ENCODE measurements at places on chromosomes 6 and 20.

- DNase-seq: no peak
These were observed 671 bp downstream of the TAPBP start for GRCh38 chr6:33313105-33313708.

DNA sequence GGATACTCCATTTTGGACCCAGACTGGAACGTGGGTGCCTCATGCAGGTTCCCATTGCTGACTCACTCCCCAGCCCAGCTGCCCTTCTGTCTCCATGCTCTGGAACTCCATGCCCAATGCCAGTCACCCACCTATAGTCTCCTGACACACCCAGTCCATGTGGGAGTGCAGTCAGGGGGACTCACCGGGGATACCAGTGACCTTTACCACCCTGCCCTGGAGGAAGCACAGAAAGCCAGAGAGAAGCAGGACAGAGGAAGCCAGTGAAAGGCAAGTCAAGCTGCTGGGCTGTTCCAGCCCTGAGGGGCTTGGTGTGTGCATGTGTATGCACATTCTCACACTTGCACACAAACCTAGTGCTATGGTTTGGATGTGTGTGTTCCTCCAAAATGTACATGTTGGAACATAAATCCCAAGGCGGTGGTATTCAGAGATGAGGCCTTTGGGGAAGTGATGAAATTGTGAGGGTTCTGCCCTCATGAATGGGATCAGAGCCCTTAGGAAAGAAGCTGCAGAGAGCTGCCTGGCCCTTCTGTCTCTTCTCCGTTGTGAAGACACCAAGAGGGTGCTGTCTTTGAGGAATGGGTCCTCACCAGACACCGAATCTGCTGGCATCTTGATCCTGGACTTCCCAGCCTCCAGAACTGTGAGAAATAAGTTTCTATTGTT is 121.4 kb upstream of the MAFB start:
- DNase-seq: no peak

GRCh38 chr20:35699127-35699956 is at the start of the genes NFS1 and ROMO1:
NFS1 (minus strand) TSS chr20:35699352; CDS start chr20:35699288, 64 bp downstream.
ROMO1 (plus strand) TSS chr20:35699405; CDS start chr20:35699633, 228 bp downstream.
- DNase-seq: peak; percentile 95

GRCh38 chr20:1955217-1955616 is 38.6 kb downstream of the PDYN start:
- no peak for DNase-seq

DNA sequence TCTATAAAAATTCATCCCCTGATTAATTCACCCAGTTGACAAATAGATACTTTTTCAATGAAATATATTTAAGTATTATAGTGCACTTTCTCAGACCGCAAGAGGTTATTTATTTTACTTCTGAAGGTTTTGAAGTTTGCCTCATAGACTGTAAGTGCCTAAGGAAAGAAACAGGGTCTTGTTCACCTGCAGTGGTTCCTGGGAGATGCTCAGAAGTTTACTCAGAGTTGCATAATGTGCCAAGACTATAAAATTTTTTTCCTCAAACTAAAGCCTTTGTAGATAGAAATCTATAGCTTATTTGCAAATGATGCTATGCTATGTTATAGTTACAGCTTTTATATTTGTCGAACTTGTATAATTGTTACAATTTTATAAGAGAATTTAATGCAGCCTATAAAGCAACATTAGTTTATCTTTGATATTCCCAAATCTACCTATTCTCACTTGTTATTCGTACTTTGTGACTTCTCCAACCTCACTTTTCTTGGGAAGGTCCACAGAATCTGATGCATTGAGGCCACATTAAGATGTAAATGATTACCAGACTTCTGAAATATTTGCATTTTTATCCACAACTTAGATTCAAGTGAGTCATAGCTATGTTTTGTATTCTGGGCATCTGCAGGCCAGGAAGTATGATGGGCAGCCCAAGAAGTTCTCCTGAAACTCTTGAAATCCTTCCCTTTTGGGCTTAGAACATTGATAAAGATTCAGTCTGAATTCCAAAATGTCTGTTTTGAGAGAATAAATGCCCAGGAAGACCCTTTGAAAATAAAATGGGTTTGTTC is 35.7 kb downstream of the KCNQ5 start:
- DNase-seq: no peak

- no peak for DNase-seq
These were observed 99.0 kb upstream of the TNFAIP3 start for GRCh38 chr6:137767911-137768690.

DNA sequence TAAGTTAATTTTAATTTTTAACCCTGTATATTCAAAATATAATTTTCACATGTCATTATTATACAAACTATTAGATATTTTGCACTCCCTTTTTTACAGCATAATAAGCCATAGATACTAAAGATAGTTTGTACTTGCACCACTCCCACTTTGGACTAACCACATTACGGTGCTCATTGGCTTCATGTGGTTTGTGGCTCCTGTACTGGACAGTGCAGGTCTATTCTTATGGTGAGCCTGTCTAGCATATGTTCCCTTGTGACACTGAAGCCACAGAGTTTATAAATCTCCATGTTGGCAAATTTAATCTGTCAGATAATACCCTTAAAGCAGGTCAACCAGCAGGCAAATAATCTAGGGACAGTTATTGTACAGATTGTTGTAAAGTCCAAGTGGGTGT is 354.4 kb upstream of the KCNQ5 start:
- no peak for DNase-seq

GRCh38 chr20:10180651-10181235 is 37.9 kb upstream of the SNAP25 start:
- no peak for DNase-seq

GRCh38 chr20:49769048-49769581 is 43.5 kb upstream of the SLC9A8 start:
- DNase-seq: no peak

- no peak for DNase-seq
These were observed 225.5 kb downstream of the BMP7 start for GRCh38 chr20:57040924-57041323.

DNA sequence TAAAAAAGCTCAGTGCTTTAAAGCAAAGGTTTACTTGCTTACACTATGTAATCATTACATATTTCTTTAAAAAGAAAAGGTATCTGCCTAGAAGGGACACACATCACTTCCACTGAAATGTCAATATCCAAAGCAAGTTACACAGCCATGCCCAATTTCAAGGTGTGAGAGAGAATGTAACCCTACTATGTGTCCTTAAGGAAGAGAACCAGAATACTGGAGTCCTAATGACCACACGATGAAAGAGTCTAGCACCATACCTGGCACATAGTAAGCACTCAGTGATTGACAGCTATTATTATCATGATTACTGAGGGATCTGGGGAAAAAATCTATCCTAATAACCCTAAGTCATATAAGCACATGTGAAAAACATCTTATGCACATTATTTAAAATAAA is 10.4 kb downstream of the CHD6 start:
- DNase-seq: no peak

DNA sequence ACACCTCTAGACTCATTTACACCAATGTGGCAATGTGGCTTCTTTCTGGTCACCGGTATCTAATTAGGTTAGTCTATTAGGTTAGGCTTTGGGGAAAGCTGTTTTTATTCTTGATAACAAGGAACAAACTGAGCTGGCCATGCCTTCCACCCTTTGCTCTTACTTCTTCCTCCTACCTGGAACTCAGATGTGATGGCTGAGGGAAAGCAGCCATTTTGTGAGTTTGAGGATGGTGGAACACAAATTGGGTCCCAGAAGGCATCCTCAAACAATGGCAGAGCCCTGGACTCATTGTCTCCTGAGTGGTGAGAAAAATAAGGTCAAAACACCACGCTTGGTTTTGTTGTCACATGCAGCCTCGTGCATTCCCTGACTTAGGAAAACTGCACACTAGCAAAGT is 7.7 kb downstream of the CDH4 start:
- DNase-seq: no peak

DNA sequence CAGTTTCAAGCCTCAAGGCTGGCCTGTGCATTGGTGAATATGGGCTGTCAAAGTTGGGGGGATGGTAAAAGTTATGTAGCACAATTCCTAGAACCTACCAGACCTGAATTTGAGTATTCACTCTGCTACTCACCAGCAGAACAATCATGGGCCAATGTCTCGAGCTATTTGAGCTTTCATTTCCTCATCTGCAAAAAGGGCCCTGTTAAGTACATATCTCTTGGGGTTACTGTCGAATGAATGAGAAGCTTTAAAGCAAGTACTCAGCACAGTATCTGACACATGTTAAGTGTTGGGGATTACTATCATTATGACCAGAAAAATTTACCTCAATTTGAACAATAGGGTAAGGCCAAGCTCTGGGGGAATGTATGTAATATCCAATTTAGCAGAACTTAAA is 13.5 kb upstream of the ENPP4 start:
- no peak for DNase-seq

DNA sequence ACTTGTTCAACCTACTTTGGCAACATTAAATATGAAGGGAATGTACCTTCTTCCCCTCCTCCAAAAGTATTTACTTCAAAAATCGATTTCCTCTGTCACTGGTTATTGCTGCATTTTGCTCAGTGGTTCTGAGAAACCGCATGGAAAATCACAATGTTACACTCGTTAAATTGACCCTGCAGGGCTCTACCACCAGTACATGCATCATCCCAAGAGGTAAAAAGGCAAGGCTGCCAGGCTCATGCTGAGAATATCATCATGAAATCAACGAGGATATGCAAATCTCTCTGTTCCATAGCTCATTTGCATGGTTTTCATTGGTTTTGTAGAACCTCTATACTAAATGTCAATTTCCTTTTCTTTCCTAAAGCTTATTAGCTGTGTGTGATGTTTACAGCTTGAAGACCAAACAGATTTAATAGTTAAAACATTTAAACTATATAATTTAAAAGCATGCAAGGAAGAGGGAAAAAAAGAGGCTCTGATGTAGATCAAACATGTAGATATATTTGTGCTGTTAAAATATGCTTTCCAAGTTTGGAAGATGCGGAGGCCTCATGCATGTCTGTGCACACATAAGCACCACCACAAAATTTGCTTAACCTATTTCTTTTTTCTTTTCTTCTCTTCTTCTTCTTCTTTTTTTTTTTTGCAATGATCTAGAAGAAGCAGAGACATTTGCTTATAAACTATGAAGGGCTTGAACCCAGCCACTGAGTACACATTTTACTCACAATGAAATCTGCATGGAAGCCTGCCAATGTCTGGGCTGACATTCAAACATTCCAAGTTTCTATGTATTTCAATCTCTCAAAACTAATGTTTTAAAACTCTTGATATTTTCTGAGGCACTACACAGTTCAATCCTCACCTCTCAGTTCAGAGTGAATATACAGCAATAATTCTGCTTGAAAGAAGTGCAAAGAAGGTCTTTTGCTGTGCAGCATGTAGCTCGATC is 194.0 kb downstream of the GMPR start:
- no peak for DNase-seq

- DNase-seq: no peak
These were observed 17.5 kb downstream of the NRN1 start for GRCh38 chr6:5989141-5989723.

DNA sequence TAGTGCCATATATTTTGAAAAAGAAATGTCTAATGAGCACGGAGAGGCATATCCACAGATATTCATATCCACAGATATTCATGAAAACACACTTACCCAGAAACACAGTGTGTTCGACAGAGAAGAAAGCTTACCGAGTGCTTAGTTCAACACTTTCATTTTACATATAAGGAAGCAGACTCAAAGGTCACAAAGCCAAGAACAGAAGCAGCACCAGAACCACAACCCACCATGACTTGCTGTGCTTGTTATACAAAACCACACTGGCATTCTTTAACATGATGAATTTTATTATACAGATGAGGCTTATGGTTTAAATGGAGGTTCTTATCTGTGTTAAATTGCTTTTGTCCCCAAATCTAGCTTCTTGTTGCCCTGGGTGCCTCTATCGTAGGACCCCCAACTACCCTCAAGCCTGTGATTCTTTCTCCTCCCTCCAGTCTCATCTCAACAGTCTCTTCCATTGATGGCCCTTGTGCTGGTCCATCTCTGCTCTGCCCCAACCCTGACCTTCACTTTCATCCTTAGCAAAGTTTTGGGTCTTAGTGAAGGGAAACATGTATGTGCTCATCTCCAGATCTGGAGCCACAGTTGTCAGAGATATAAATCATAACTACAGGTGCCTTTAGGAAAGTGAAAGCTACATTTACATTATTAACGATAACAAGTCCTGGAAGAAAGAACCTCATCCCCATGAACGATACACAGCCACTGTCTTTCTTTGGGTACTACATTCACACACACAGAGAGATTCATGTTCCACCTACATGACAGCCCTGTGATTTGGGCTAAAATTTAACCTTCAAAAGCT is 40.0 kb downstream of the SF3B5 start:
- no peak for DNase-seq

DNA sequence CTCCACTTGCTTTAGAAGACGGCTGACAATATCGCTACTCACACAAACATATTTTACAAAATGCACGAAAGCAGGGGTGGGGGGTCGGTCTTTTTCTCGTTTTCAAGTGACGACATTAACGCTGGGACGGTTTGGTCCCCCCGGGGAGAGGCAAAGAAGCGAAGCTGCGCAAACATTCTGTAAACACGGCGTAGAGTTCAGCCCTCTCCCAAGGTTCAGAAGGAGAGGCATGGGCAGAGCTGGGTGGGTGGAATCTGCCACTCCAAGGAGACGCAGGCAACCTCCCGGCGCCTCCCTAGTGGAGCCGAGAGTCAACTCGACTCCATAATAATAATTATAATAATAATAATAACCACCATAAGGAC is 2.4 kb downstream of the NKX2-2 start:
- no peak for DNase-seq

DNA sequence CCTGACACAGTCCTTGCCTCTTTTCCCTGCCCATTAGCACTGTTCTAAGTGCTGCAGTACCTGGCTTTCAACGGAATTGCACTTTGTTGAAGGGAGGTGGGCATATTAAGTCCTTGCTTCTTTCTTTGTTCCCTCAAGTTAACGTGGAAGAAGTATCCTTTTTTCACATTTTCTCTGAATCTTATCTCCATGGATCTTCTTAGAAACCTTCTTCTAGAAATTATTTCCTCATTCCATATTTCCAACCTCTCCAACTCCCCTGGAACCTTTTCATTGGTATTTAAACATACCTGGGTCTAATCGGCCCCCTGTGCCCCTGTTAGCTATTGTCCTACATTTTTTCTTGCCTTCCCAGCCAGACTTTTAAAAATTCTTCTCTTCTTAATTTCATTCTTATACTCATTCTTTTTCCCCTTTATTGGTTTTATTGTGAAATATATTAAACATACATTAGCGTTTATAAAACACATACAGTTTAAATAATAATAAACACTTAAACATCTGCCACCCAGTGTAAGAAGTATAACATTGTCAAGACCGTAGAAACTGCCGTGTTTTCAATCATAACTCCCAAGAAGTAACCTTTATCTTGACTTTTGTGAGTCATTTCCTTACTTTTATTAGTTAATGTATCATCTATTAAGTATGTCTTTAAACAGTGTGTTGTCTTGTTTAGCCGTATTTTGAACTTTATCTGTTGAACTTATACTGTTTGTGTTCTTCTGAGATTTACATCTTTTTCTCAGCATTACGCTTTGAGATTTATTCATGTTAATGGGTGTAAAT is 118.2 kb downstream of the CDKAL1 start:
- no peak for DNase-seq

DNA sequence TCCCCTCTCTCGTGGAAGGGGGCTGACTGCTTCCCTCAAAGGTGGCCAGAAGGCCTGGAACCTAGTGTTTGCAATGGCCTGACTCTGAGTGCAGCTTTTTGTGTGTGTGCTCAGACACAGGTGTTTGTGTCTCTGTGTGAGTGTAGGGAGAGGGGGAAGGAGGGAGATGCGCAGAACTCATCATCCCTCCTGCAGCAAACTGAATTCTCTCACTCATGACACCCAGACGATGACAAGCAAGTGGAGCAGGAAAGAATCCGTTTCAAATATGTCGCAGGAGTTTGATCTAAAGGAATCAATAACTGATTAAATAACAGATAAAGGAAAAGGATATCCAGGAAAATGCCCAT is 101.4 kb downstream of the TNFAIP3 start:
- DNase-seq: no peak

All from NCI-H2171 (cell line).